ENCODE measurements at places on chromosomes 12 and 14.

DNA sequence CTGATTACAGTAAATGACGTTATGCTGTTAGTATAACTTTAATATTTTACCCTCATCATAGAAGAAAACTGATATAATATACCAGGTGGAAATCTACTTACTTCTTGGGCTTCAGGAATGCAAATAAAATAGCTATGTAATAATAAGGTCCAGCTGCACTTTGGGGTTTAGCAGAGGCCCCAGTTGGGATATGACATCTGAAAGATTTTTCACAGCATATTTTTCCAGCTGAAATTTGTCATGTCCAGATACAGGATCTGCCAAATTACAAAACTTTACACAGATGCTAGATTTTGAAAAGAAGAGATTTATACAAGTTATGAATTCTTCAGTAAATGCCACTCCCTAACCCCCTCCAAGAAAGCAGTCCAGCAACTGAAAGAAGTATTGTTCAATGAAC is 29.2 kb upstream of the DCN start:
- no peak overlapping the region for H3K4me3 ChIP-seq
- no peak for DNase-seq
- H3K36me3 ChIP-seq: no peaks in the 10 kb centered on the region
- no peaks in the 10 kb centered on the region for H3K27me3 ChIP-seq
- no peaks in the 10 kb centered on the region for H3K4me1 ChIP-seq

- H3K27ac ChIP-seq: no peak overlapping the region
- DNase-seq: no peak
- H3K27me3 ChIP-seq: no peaks in the 10 kb centered on the region
- H3K36me3 ChIP-seq: no peaks in the 10 kb centered on the region
- H3K4me3 ChIP-seq: no peak overlapping the region
- H3K4me1 ChIP-seq: no peaks in the 10 kb centered on the region
These were observed 12.2 kb downstream of the SLC7A7 start for GRCh38 chr14:22802860-22803686.

- peaks cover 14% of the 10 kb centered on the region for H3K4me1 ChIP-seq
- DNase-seq: no peak
- H3K27ac ChIP-seq: peak overlapping the region; percentile 56
- no peaks in the 10 kb centered on the region for H3K36me3 ChIP-seq
- no peaks in the 10 kb centered on the region for H3K27me3 ChIP-seq
These were observed 401.4 kb downstream of the ZFP36L1 start for GRCh38 chr14:68391311-68392014.

GRCh38 chr14:38646391-38646790 is 390.5 kb upstream of the CLEC14A start:
- no peaks in the 10 kb centered on the region for H3K4me1 ChIP-seq
- DNase-seq: no peak
- no peak overlapping the region for H3K4me3 ChIP-seq

DNA sequence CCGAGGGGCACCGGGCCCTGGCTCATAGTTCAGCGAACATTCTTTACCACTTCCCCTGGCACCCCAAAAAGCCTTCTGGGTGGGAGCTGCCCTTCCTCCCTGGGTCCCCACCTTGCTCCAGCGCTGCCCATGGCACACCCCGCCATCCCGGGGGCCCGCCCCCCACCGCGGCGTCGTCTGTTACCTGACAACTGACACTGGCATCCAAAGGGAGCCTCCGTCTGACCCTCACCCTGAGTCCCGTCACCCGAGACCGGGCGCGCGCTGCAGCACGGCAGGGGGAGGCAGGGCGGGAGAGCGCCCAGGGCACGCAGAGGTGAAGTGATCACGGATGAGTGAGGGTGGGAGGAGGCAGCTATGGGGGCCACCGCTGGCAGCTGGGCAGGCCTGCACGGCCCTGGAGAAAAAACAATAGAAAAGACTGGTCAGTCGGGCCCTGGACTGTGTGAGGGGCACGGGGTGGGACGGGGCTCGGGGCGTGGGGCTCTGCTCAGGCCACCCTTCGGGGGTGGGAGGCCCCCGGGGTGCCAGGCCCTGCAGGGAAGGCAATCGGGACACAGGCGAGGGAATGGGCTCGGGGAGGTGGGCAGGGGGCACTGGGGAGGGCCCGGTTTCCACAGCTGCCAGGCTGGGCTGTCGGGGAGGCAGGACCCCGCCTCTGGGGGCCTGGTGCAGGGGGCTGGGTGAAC is 40.7 kb downstream of the BCL11B start:
- H3K27ac ChIP-seq: peak overlapping the region; percentile 65
- no peaks in the 10 kb centered on the region for H3K27me3 ChIP-seq
- peaks cover 26% of the 10 kb centered on the region for H3K4me1 ChIP-seq
- H3K4me3 ChIP-seq: peak overlapping the region; percentile 22
- no peak for DNase-seq

- DNase-seq: no peak
- H3K27me3 ChIP-seq: no peaks in the 10 kb centered on the region
- H3K27ac ChIP-seq: no peak overlapping the region
- no peak overlapping the region for H3K4me3 ChIP-seq
These were observed 37.5 kb downstream of the ZFHX2 start for GRCh38 chr14:23513818-23514643.

GRCh38 chr14:60646226-60646818 is 3.0 kb downstream of the SIX1 start:
- no peaks in the 10 kb centered on the region for H3K36me3 ChIP-seq
- H3K27me3 ChIP-seq: peaks cover 59% of the 10 kb centered on the region
- DNase-seq: no peak
- H3K4me3 ChIP-seq: no peak overlapping the region

DNA sequence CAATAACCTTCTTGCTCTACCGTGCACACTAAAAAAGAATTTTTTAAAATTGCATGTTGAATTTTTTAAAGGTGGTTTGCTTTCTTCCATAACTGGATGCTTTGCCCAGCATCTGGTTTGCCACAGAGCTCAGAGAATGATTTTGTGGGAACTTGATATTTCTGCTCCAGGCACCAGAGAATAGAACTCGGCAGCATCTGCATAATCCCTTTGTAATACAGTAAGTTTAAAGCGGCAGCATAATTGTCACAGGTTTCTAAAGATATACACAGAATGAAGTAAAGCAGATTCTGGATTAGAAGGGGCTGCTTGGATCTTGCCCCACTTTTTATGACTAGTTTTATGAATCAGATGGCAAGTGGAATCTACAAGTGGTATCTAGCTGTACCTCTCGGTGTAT is 352.0 kb downstream of the NPAS3 start:
- H3K27ac ChIP-seq: no peak overlapping the region
- H3K4me1 ChIP-seq: no peaks in the 10 kb centered on the region
- no peaks in the 10 kb centered on the region for H3K36me3 ChIP-seq

GRCh38 chr14:49896966-49897365 is 4.1 kb downstream of the ARF6 start:
- H3K36me3 ChIP-seq: no peaks in the 10 kb centered on the region
- H3K4me3 ChIP-seq: peak overlapping the region; percentile 97
- peaks cover 77% of the 10 kb centered on the region for H3K4me1 ChIP-seq
- DNase-seq: no peak
- H3K27ac ChIP-seq: peak overlapping the region; percentile 99

DNA sequence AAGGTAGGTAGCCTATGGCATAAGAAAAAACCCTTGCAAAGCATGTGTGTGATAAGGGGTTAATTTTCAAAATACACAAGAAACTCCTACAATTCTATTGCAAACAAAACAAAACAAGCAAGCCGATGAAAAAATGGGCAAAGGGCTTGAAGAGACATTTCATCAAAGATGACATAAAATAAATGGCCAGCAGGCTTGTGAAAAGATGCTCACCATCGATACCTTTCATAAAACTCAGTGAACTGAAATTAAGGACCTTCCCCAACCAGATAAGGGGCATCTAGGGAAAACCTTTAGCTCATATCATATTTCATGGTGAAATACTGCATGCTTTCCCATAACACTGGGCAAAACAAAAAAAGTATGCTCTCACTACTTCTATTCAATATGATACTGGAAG is 131.2 kb downstream of the PPM1H start:
- no peaks in the 10 kb centered on the region for H3K4me1 ChIP-seq
- no peak overlapping the region for H3K27ac ChIP-seq
- no peak overlapping the region for H3K4me3 ChIP-seq
- no peaks in the 10 kb centered on the region for H3K36me3 ChIP-seq

DNA sequence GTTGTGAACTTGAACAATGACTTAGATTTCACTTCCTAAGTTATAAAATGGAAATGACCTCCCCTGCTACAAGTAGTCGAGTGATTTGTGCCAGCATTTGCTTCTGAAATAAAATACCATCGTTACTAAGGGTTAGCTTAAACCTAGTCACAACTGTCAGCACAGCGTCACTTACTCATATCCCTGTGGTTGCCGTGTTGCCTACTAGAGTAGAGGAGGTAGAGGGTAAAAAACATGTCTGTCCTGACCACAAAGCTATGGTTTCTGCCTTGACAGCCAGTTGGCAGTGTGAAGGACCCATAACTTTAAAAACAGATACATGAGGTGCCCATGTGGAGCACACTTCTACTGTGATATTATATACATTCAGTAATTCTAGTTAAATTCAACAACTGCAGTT is 234.2 kb upstream of the RGS6 start:
- peaks cover 21% of the 10 kb centered on the region for H3K36me3 ChIP-seq
- no peak overlapping the region for H3K27ac ChIP-seq
- no peaks in the 10 kb centered on the region for H3K27me3 ChIP-seq
- H3K4me1 ChIP-seq: no peaks in the 10 kb centered on the region
- no peak for DNase-seq

DNA sequence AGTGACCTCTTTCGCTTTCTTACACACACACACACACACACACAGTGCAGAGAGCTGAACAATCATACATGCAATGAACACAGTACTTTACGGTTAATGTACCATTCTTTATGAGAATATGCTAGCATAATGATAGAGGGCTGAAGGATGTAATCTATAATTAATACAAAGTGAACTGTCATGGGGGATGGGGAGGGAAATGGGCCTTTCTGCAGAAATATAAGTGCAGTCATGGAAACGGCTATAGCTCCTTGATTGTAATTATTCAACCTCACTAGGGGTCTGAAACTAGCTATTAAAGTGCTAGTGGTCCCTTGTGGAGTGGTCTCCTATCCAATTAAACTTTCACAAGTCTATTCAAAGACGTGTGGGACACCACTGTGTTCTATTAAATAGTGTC is 443.2 kb upstream of the FOXG1 start:
- H3K27ac ChIP-seq: no peak overlapping the region
- H3K27me3 ChIP-seq: no peaks in the 10 kb centered on the region
- H3K4me1 ChIP-seq: no peaks in the 10 kb centered on the region
- no peak for DNase-seq
- H3K4me3 ChIP-seq: no peak overlapping the region

DNA sequence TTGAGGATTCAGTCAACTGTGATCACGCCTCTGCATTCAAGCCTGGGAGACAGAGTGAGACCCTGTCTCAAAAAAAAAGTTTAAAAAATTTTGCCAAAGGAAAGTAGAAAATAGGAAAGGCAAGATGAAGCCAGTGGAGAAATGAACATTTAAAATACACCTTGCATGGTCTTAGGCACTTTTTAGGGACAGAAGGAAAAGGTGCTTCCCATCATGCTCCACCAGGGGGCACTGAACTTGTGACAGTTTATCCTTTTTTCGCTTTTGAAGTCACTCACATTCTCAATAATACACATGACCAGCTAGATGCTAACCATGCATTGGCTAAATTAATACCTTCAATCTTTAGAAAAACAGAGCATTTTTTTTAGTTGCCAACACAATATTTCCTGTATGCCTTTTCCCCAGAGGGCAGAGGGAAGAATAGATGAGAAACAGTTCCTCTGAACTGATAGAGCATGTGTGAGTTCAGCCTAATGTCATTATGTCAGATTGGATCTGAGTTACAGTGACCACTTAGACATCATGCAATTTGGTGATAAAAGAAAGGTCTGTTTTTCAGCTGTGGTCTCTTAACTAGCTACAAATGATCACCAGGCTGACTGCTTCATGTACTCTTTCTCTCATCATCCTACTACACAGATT is 221.8 kb upstream of the SSTR1 start:
- H3K27me3 ChIP-seq: no peaks in the 10 kb centered on the region
- no peaks in the 10 kb centered on the region for H3K36me3 ChIP-seq
- no peaks in the 10 kb centered on the region for H3K4me1 ChIP-seq
- DNase-seq: no peak
- no peak overlapping the region for H3K4me3 ChIP-seq

- no peaks in the 10 kb centered on the region for H3K36me3 ChIP-seq
- peak overlapping the region; percentile 59 for H3K4me3 ChIP-seq
- H3K4me1 ChIP-seq: peaks cover 54% of the 10 kb centered on the region
- no peak for DNase-seq
These were observed 535 bp downstream of the BIN2 start for GRCh38 chr12:51323317-51323960.

- H3K4me3 ChIP-seq: no peak overlapping the region
- H3K27me3 ChIP-seq: no peaks in the 10 kb centered on the region
- no peak overlapping the region for H3K27ac ChIP-seq
- H3K4me1 ChIP-seq: no peaks in the 10 kb centered on the region
- no peak for DNase-seq
- no peaks in the 10 kb centered on the region for H3K36me3 ChIP-seq
These were observed 1165.1 kb downstream of the SLC16A7 start for GRCh38 chr12:60760965-60761364.

- H3K27me3 ChIP-seq: no peaks in the 10 kb centered on the region
- H3K27ac ChIP-seq: peak overlapping the region; percentile 82
- no peak for DNase-seq
- H3K4me3 ChIP-seq: no peak overlapping the region
- no peaks in the 10 kb centered on the region for H3K36me3 ChIP-seq
- H3K4me1 ChIP-seq: peaks cover 51% of the 10 kb centered on the region
These were observed 49.7 kb downstream of the JAG2 start for GRCh38 chr14:105118646-105119407.

- H3K4me1 ChIP-seq: peaks cover 6% of the 10 kb centered on the region
- H3K27ac ChIP-seq: no peak overlapping the region
- H3K36me3 ChIP-seq: no peaks in the 10 kb centered on the region
- DNase-seq: no peak
These were observed 135.6 kb upstream of the ARHGAP5 start for GRCh38 chr14:31941487-31941886.

DNA sequence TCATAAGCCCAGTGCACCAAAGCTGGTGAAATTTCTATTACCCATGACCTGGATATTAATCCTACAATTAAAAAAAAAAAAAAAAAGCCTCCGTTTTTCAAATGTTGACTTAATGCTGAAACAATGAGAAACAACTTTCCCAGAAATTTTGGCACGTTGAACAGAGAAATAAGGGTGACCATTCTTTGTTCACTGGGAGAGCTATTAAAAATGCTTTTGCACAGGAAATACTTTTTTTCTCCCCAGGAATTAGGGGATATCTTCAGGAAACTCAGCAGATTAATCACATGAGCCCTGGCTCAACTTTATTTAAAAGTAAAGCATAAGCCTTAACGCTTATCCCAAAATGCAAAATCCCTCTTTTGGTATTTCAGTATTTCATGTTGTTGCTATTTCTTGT is 54.8 kb upstream of the FLRT2 start:
- no peak for DNase-seq
- H3K4me3 ChIP-seq: no peak overlapping the region
- H3K27ac ChIP-seq: no peak overlapping the region
- H3K27me3 ChIP-seq: no peaks in the 10 kb centered on the region
- H3K4me1 ChIP-seq: no peaks in the 10 kb centered on the region

- no peak for DNase-seq
- no peaks in the 10 kb centered on the region for H3K36me3 ChIP-seq
- H3K27ac ChIP-seq: peak overlapping the region; percentile 76
- H3K4me1 ChIP-seq: peaks cover 4% of the 10 kb centered on the region
- no peak overlapping the region for H3K4me3 ChIP-seq
These were observed 12.9 kb upstream of the TUBA1A start for GRCh38 chr12:49201595-49202295.
